ENCODE measurements at places on chromosomes 5 and 9.

GRCh38 chr5:140220032-140220697, 45.2 kb downstream of the CYSTM1 start:
- DNase-seq: no peak

- DNase-seq: peak; percentile 62
These were observed 4.7 kb downstream of the DNAI1 start for GRCh38 chr9:34463098-34463900.

- DNase-seq: peak; percentile 91
These were observed 87.3 kb upstream of the SLC44A1 start for GRCh38 chr9:105157171-105157583.

DNA sequence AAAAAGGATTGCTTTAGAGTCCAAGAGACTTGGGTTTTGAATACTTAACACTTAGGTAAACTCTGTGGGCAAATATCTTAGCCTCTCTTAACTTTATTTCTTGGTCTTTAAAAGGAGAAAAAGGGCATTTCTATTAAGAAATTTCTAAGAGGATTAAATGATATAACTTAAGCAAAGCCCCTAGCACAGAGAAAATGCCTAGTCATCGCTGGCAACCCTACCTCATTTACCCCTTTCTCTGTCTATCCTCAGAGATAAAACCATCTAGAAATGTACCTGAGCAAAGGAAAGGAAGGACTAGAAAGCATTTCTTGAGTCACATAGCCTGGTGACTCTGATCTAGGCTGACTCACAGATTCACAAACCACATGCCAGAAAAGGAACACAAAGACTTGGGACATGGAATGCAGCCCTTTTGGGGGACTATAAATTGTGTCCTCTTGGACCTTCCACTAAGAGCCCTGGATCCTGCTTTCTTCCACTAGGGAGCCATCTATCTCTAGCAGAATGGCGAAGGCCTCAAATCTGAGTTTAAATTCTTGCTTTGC, 120.6 kb downstream of the FOXD1 start:
- no peak for DNase-seq

- DNase-seq: no peak
These were observed 13.1 kb upstream of the SLC12A7 start for GRCh38 chr5:1125030-1125357.

GRCh38 chr5:144247131-144247530, 76.5 kb downstream of the KCTD16 start:
- no peak for DNase-seq

GRCh38 chr5:134463991-134464760, 52.5 kb upstream of the CDKN2AIPNL start:
- DNase-seq: no peak

GRCh38 chr5:181099602-181100086, 31.3 kb downstream of the OR2V1 start:
- DNase-seq: no peak

DNA sequence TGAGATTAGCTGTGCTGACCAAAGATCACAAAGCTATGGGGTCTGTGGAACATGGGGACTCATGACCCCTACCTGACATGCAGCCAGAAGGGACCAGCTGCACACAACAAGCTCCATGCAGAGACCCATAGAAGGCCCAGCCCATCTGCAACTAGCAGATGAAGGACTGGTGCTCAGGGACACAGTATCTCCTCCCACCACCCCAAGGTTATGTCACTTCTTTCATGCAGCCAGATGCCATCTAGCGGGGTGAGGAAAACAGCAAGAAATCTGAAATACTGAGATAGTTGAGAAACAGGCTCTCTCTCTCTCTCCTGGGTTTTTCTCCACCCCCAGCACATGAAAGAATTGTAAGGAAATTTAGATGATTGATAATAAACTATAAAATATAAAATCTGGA, 161.3 kb upstream of the DAPK1 start:
- peak; percentile 72 for DNase-seq

DNA sequence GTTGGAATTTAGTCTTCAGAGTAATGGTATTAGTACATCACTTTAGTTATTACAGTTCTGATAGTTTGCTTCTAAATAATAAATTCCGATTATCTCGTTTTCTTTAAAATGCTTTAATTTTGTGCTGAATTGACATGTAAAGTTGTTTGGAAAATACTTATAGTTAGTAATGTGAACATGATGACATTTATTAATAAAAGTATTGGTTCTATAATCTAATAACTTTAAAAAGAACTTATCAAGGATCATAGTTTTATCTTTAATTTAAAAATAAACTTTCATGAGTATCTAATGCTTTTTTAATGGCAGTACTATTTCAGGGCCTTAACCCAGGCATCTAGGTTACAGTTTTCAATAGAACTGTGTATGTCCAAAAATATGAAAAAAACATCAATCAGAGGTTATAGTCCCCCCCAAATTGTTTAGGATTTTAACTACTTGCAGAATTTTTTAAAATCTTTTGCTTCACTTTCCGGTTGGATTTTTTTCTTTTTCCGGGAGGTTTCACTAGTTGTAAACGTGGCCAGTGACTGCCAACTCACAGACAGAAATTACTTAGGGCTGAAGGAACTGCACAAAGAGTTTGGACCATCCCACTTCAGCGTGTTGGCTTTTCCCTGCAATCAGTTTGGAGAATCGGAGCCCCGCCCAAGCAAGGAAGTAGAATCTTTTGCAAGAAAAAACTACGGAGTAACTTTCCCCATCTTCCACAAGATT, 680 bp downstream of the GPX8 start:
- no peak for DNase-seq

GRCh38 chr5:151580239-151580638, 10.9 kb downstream of the FAT2 start:
- DNase-seq: no peak

DNA sequence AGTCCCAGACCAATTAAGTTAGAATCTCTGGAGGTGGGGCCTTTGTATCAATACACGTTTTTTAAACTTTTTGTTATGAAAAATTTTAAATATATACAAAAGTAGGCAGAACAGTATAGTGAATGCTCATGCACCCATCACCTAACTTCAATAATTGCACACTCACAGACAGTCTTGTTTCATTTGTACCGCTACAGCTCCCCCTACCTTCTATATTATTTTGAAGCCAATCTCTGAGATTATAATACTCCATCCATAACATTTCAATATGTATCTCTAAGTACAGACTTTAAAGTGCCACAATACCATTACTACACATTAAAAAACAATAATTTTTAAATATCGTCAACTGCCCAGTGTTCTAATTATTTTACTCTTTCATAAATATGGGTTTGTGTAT, 32.9 kb downstream of the ISL1 start:
- no peak for DNase-seq
